Naive thymus-derived CD8-positive, alpha-beta T cell (primary cell): ENCODE measurements at places on chromosomes 13 and 19.

DNA sequence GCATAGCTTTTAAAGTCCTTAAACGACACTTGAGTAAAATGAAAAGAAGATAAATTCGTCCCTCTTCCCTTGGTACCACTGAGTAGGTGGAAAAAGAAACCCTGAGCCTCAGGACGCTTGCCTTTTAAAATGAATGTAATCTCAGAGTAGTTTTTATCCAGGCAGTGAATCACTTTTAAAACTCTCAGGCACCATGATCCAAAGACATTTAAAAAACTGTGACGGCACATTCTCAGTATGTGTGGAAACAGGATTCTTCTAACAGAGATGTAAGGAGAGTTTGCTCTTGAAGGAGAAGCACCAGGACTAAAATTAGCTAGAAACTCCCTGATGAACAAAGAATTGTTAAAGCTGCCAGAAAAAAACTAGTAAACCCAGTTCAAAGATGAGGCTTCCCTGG is 105.7 kb upstream of the SLC15A1 start:
- no peak for DNase-seq

DNA sequence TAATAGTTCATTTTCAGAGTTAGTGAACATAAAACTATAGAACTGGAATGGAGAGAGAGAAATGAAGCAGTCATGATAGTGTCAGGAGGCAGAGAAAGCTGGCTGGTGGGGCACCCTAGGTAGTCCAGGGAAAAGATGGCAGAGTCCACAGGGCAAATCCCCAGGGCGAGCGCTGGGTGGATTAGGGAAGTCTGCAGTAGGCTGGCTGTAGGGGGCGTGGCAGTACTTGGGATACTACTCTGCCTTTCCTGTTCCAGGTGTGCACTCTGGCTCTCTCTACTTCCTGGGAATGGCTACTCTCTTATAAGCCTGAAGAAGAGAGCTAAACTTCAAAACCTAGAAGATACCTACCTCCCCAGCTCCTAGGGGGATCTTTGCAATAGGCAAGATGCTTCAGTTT is 232.9 kb upstream of the SLC10A2 start:
- DNase-seq: no peak

GRCh38 chr13:75694722-75695121 is 58.6 kb downstream of the LMO7 start:
- no peak for DNase-seq

GRCh38 chr19:8965887-8966286 is 44.3 kb downstream of the MUC16 start:
- DNase-seq: no peak
